Hippocampal formation (tissue), 2 donors: ENCODE measurements at places on chromosomes 2 and 18.

DNA sequence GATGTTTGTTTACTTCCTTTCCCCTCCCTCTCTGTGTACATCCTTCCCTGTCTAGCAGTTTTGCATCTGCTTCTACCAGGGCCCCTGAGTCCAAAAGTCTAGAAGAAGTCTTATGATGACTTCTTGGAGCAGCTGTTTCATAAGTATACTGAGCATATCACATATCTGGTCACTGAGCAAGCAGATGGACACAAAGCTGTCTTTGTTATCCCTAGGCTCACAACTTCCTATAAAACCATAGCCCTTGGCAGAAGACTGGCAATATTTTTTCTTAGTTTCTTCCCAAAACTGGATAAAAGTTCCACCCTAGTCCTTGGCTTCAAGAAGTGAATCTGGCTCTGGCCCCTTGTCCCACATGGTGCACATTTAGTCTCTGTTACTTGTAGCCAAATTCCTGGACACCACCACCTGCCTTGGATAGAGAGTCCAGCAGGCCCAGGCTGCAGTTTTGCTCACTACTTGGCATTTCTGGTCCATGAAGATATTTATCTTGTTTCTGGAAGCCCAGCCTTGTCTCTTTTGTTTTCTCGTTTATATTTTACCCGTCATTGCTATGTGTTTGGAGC, 22.5 kb downstream of the THOC1 start:
- DNase-seq: no peak

- DNase-seq: no peak
These were observed 883 bp downstream of the SMCHD1 start for GRCh38 chr18:2656237-2656980.

DNA sequence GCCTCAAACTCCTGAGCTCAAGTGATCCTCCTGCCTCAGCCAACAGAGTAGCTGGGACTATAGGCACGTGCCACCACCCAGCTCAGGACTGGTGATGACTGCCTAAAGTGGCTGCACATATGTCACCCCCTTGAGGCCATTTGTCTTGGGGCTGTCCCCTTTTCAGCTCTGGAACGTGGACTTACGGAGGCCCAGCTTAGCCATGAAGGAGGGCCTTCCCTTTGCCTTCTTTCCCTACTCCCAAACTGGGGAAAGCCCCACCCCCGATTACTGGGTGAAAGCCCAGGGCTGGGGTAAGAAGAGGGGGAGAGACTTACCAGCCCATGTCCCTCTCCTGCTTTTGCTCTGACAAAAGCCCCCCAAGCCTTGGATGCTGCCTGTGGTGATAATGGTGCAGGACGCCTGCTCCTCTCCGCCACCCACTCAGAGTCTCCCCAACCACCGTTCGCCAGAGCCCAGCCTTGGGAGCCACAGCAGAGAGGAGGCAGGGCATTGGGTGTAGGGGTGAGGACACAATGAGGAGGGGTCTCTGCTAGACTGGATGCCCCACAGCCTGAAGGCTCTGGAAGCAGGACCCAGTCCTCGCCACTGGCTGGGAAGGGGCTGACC, 2.5 kb upstream of the DUSP2 start:
- no peak for DNase-seq

DNA sequence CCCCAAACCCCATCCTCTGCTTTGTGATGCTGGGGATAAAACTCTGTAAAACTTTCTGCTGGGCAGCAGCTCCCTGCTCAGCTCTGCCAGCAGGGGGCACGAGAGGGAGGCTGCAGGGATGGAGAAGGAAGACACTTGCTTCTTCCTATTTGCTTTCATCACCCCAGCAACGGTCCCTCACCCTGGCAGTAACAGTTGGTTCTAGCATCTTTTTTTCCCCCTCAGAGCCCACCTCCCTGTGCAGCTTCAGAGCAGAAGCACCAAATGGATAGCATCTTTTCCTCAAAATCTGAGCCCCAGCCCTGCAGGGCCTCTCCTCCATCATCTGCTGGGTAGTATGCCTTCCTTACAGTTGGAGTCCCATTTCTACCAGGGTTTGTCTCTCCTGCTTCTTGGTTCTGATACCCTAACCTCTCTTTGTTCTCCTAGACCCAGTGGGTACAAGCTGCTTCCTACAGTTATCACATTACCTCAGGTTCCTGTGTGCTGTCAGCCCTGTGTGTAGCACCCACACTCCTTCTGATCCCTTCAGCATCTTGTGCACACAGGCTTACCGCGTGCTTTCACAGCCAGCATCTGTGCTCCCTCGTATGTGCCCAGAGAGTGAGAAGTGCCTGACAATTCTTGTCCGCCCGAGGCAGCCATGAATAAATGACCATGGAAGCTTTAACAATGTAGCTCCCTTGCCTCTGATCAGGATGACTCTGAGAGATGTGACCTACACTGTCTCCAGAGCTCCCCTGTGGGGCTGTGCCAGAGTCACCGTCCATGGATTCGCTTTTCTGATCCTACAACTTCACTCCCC, 14.5 kb downstream of the CKAP2L start:
- peak; percentile 73 for DNase-seq

GRCh38 chr2:197052356-197052755, 125.8 kb upstream of the PGAP1 start:
- no peak for DNase-seq

- no peak for DNase-seq
These were observed 36.1 kb upstream of the CAB39 start for GRCh38 chr2:230676546-230676945.

DNA sequence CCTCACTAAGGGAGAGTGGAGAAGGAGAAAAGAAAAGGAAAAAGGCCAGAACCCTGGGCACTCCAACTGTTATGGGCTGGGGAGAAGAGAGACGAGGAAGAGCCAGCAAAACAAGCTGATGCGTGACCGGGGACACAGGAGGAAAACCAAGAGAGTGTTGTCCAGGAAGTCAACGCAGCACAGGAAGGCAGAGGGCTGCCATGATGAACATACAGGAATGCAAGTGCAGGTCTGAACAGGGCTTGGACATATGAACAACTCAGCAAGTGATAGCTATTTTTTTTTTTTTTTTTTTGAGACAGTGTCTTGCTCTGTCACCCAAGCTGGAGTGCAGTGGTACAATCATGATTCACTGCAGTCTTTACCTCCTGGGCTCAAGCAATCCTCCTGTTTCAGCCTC, 28.4 kb downstream of the SIX3 start:
- DNase-seq: no peak

GRCh38 chr18:79275992-79276391, 119.7 kb upstream of the NFATC1 start:
- no peak for DNase-seq

GRCh38 chr2:39665811-39666490, at the start of gene TMEM178A:
TMEM178A (plus strand) TSS chr2:39665917; CDS start chr2:39665975, 58 bp downstream.
- no peak for DNase-seq

DNA sequence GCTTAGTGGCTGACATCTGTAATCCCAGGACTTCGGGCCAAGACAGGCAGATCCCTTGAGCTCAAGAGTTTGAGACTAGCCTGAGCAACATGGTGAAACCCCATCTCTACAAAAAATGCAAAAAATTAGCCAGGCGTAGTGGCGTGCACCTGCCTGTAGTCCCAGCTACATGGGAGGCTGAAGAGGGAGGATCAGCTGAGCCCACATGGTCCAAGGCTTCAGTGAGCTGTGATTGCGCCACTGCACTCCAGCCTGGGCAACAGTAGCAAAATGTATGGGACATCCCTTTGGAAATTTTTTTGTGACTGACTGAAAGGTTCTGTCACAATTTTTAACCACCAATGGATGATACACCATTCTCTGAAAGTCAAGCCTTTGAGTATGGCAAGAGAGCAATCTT, 6.3 kb upstream of the COLEC12 start:
- no peak for DNase-seq

DNA sequence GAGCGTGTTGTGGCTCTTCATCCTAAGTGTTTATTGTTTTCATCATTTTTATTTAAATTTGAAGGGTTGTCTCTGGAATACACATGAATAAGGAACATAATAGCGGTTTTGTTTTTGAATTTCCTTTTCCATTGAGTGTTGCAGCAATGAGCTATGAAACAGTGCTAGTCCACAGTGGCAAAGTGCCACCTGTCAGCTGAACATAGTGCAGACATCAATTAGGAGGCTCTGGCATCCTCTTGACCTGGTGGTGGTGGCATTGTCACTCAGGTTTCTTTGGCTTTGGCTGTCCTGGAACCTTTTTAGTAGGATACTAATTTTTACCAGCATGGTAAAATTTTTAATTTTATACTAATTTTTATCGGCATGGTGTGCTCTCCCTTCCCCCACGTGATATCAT, 63.2 kb downstream of the UGGT1 start:
- no peak for DNase-seq

- DNase-seq: no peak
These were observed 35.8 kb upstream of the AFF3 start for GRCh38 chr2:100178085-100178788.

DNA sequence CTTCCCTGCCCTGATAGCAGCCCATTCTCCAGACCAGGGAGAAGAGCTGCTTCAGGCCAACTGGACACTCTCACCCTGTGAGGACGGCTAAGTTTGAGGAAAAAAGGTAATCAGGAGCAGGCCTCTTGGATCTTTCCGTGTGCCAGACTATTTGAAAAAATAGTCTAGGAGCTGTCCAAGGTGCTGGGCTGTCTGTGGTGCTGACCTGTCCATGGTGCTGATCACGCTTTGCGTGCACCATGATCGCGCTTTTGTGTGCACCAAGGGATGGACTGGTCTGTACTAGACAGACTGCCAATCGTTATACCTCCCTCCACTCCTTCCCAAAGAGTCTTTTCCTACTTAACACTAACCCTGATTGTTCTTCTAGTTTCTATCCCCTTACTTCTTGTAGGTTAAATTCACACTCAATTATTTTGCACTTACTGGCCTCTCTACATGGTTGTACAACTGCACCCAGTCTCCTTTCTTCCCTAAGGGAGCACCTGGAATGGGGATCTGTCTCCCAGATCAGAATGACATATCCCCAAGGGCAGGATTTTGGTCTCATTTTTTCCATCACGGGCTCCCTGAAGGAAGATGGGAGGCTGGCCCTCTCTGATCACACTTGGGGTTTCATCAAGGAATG, 295.4 kb downstream of the CELF4 start:
- DNase-seq: no peak

DNA sequence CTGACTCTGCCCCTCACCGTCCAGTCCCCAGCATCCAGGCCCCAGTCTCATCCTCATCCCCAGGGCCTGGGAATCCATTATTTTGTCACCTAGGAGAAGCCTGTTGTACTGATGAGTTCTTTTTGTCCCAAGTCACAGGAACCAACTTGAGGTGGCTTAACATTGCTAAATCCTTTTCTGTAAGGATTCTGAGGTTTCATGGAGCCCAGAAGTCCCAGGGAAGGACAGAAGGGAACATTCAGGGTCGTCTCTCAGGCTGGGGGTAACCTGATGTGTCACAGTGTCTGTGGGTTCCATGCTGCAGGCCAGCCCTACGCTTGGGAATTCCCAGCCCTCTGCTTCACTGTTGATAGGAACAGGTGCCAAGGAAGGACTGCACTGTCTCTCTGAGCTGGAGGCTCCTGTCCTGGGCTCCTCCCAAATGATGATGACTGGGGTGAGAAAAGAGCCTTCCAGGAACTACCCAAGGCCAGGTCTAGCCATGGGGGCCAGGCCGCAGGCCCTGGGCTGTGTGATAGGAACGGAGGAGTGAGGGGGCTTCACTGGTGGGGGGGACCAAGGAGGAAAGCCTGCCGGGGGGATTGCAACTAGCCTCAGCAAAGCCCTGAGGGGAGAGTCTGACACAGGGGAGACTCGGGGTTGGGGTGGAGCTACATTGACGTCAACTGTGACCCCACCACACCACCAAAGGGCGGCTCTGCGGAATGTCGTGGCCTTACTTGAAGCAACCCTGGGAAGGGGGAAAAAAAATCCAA, 145.7 kb downstream of the SMAD7 start:
- DNase-seq: no peak

DNA sequence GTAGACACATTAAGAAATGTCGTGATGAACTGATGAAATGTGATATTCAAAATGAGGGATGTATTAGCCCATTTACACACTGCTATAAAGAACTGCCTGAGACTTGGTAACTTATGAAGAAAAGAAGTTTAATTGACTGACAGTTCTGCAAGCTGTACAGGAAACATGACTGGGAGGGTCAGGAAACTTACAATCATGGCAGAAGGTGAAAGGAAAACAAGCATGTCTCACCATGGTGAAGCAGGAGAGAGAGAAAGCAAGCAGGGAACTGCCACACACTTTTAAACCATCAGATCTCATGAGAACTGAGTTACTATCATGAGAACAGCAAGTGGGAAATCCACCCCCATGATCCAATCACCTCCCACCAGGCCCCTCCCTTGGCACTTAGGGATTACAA, 1010.8 kb upstream of the CELF4 start:
- DNase-seq: no peak

- DNase-seq: no peak
These were observed 15.8 kb downstream of the INPP5D start for GRCh38 chr2:233075966-233076339.

DNA sequence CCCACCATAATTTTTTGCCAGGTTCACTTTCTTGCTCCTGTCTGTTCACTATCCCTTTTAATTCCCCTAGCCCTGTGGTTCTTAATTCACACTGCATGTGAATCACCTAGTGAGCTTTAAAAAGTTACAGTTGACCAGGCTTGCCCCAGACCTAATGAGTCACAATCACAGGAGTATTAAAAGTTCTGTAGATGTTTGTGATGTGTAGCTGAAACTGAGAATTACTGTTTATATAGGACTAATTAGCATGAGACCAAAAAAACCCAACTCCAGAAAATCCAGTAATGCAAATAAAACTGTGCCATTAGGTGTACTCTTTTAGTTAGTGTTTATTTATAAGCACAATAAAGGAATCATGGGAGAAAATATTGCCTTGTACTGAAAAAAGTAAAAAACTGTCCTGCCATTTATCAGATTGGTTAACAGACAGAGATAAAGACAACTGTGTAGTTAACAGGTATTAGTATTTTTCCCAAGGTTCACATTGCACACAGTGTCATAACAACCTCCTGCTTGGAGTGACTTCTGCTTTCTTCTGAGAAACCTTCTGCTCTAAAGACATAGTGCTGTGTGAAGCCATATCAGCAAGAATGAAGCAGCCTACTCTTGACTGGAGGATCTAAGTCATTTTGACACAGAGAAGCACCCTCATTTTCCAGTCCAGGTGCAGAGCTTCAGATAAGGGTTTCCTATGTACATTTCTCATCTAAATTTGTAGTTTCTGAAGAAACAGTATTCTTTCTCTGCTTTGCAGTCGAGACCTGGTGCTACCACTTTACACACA, 39.0 kb downstream of the VAPA start:
- DNase-seq: no peak

DNA sequence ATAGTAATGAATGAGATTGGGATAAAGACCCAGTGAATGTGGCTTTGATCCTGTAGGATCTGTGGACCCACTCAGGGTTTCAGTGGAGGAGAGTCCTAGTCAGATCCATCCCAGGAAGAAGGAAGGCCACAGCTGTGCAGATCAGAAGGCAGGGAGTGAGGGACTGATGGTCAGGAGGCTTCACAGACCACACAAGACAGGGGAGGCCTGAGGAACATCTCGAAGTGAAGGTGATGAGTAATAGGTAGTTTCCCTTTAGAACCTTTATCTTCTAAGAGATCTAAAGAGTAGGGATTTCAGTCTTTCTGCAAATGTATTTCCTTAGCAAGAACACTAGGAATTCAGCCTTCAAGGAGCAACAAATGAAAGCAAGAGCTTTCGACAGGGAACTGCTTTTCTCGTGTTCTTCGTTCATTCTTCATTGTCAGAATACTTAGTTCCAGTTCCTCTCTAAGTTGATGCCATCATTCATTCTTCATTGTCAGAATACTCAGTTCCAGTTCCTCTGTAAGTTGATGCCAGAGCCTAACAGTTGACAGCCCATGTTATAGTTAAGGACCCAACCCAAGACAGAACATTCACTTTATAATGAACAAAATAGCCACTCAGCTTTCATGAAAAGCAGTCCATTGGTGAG, 150.2 kb upstream of the EPAS1 start:
- no peak for DNase-seq
